NCI-H1694 (cell line): ENCODE measurements at places on chromosomes 16 and 17.

- DNase-seq, result no peak
These were observed 730.7 kb downstream of the CDH11 start for GRCh38 chr16:64391063-64391600.

DNA sequence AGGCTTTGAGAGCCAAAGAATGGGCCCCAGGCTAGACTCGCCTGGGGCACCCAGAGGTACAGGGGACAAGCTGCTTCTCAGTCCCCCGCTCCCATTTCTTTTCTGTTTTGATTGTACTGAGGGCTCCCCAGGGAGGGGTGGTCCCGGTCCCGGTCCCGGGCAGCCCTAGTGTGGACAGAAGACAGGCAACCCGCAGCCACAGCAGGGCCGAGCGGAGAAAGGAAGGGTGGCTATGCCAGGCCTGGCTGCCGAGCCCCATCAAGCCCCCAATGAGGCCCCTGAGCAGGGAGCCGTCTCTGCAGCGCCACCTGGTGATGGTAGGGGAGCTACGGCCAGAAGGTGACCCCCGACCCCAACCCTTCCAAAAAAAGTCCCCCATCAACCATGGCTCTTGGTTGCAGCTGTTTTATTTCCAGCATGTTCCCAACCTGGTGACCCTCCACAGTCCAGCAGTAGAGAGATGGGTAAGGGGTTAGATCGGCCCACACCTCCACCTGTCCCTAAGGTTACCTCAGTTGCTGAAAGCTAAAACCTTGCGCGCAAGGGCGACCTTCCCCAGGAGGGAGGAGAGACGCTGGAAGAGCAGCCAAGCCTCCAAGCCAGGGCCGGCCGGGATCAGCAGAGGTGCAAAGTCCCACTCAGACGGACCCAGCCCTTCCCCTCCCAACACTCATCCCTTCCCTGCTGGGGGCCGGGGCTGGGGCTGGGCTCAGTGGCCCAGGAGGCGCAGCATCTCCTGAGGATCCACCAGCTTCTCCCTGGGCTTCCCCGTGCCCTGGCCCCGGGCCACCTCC is 2.6 kb upstream of the GRIN2C start:
- peak; percentile 63 for DNase-seq

GRCh38 chr17:1558401-1558800 is 4.2 kb downstream of the PITPNA start:
- no peak for DNase-seq

GRCh38 chr17:57324631-57325030 is 68.3 kb downstream of the MSI2 start:
- DNase-seq, result no peak

GRCh38 chr16:5895976-5896375 is 798.4 kb upstream of the EEF2KMT start:
- DNase-seq, result no peak

- no peak for DNase-seq
These were observed 12.1 kb upstream of the NLK start for GRCh38 chr17:28030386-28030785.

DNA sequence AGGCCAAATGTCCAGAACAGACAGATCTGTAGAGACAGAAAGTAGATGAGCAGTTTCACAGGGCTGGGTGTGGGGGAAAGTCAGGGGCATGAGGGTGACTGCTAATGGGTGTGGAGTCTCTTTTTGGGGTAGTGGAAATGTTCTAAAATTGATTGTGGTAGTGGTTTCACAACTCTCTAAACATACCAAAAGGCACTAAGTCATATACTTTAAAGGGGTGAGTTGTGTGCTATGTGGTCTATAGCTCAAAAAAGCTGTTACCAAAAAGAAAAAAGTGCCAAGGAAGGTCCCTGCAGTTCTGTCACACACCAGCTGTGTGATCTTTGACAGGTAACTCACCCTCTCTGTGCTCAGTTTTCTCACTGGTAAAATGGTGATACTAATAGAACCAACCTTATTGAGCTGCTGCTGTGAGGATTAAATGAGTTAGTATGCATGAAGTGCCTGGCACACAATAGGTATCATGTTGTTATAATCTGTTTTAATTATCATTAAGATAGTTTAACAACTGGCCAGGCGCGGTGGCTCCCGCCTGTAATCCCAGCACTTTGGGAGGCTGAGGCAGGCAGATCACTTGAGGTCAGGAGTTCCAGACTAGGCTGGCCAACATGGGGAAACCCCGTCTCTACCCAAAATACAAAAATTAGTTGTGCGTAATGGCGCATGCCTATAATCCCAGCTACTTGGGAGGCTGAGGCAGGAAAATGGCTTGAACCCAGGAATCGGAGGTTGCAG is 10.3 kb downstream of the ITGAX start:
- DNase-seq, result no peak

DNA sequence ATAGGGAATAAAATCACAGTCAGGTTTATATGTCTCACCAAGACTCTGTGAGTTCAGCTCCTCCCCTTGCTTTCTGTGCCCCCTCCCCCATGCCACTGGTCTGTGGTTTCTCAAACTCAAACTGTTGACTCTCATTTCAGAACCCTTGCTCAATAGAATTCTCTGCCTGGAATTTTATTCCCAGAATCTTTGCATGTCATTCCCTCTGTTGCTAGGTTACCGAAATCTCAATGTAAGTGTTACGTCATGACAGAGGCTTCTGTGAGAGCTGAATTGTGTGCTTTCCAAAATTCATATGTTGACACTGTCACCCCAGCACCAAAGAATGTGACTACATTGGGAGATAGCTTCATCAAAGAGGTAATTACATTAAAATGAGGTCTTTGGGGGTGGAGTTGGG is 1938.8 kb downstream of the TP53TG3F start:
- DNase-seq, result no peak

- DNase-seq, result no peak
These were observed 615.6 kb upstream of the SOX9 start for GRCh38 chr17:71505200-71505599.

DNA sequence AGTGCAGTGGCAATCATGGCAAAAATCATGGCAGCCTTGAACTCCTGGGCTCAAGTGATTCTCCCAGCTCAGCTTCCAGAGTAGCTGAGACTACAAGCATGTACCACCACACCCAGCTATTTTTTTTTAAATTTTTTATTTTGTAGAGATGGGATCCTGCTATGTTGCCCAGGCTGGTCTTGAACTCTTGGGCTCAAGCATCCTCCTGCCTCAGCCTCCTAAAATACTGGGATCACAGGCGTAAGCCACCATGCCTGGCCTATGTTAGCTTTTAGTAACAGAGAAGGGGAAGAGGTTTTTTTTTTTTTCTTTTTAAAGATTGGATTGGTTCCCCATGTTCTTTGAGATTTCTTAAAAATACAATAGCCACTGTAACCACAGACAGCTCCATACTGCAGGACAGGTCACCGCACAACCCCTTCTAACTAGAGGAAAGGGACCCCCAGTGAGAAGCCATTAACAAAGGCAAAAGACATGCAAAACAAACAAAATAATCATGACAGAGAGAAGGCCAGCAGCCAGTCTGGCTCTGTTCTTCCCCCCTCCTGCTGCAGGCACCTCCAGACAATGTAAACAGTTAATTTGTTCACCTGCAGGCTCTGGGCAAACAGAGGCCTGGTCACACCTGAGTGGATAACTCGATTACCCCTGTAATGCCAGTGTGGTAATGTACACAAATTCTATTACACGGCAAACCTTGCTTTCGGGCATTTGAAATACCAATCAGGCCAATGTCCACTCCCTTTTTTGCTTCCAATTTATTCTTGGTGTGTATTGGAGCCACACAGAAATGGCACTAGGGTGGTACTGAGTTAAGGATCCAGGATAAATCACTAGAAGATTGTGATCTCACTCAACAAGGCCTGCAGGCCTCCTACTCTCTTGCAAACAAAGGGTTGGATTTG is 52.9 kb downstream of the SNX11 start:
- no peak for DNase-seq

DNA sequence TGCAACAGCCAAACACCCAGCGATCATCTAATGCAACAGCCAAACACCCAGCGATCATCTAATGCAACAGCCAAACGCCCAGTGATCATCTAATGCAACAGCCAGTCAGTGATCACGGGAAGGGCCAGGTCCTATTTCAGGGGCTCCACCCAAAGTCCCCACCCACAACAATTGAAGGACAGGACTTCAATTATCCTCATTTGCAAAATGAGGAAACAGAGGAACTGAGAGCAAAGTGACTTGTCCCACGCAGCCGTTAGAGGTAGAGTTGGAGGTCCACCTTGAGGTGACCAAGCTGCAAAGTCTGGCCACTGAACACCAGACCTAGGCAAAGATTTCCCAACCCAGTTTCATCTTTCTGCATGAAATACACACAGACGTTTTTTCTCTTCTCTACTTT is 3.7 kb downstream of the ZG16B start:
- DNase-seq, result no peak

- no peak for DNase-seq
These were observed 297.9 kb upstream of the PSMD7 start for GRCh38 chr16:73998707-73999106.

GRCh38 chr17:15649861-15650421 is 30.4 kb upstream of the FBXW10B start:
- no peak for DNase-seq
